ENCODE measurements at places on chromosomes 6 and 20.

- no peak for DNase-seq
Observed at GRCh38 chr6:122798099-122798641, 9.1 kb downstream of the SMPDL3A start.

GRCh38 chr6:142900227-142900971 lies 44.6 kb downstream of the HIVEP2 start:
- DNase-seq = no peak

GRCh38 chr6:163437466-163437865 lies 22.9 kb downstream of the QKI start:
- no peak for DNase-seq

GRCh38 chr6:23601811-23602345 lies 524.1 kb upstream of the NRSN1 start:
- no peak for DNase-seq

- no peak for DNase-seq
Observed at GRCh38 chr20:25444556-25444955, 37.1 kb downstream of the GINS1 start.

GRCh38 chr20:33275871-33276270 lies 7.1 kb upstream of the BPIFB1 start:
- DNase-seq = no peak

- no peak for DNase-seq
Observed at GRCh38 chr6:84422380-84422968, 195.0 kb upstream of the CEP162 start.

- no peak for DNase-seq
Observed at GRCh38 chr6:30075094-30075789, at the start of gene RNF39. Gene RNF39, minus strand, starts transcription at chr6:30075769. Its CDS starts 184 bp downstream, at chr6:30075585.

GRCh38 chr20:4076671-4077070 lies 61.3 kb upstream of the RNF24 start:
- no peak for DNase-seq

GRCh38 chr20:10784554-10785183 lies 110.9 kb upstream of the JAG1 start:
- no peak for DNase-seq

DNA sequence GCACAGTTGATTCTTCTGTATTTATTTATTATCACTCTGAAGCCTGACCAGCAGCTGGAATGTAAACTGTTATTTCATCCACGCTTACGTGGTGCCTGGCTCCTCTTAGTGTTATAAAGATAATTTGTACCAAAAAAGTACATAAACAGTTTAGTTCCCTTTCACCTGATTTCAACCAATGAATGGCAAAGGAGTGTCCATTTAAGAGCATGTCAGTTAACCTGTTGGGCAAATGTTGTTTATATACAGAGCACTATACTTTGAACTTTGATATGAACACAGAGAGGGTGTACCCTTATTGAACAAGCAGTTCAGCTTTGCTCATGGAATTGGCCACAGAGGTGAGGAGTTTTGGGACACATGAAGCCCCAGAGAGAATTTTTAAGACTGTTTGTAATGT lies 7.2 kb upstream of the CTCFL start:
- DNase-seq = no peak
